Femur (tissue), 1 donor: ENCODE measurements at places on chromosomes 6 and 20.

DNA sequence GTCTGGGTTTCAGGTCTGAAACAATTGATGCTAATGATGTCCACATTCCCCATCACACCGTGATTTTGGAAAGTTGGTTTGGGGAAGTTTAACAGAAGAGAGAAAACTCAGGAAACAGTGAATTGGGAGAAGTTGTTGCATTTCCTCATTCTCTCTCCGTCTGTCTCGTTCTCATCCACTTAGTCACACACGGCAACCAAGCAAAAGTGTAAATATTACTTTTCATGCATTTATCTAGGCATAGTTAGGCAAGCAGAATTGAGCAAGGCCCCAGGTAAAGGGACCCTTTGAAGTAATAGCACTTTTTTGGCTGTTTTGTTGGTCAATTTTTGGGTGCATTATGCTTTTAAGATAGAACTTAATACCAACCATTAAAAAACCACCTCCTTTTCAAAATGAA is 137.0 kb upstream of the SULF2 start:
- DNase-seq, result no peak

GRCh38 chr6:141688916-141689315 is 443.8 kb upstream of the GJE1 start:
- DNase-seq, result no peak

GRCh38 chr20:44231713-44232468 is 15.2 kb upstream of the GDAP1L1 start:
- no peak for DNase-seq

DNA sequence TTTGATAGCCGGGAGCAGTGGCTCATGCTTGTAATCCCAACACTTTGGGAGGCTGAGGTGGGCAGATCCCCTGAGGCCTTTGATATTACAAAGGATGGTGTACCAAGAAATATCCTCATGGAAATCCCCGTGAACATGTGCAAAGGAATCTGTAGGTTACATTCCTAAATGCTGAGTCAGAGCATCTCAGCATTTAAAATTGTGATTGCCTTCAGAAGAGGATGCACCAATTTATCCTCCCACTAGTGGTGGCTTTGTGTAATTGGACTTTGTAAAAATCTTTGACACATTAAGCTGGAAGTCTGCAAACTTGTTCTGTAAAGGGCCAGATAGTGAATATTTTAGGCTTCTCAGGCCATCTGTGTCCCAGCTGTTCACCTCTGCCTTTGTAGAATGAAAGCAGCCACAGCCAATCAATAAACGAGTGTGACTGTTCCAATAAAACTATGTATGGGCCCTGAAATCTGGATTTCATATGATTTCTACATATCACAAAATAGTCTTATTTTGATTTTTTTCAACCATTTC is 11.8 kb downstream of the TMEM14B start:
- DNase-seq, result no peak

DNA sequence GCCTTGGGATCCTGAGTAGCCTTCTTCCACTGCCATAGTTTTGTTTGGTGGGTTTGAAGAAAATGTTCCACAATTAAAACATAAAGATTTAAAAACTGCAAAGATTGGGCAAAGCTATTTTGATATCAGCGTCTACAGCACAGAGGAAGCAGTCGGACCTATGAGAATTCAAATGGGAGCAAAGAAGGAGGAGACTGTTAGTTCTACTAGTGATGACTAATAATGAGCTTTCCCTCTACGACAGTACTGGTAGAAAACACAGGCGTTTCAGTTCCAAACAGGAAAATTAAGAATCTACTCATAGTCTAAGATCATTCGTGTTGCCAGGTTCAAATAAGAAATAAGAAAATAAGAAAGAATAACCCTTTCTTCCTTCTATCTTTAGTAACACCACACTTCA is 121.2 kb downstream of the INSM1 start:
- DNase-seq, result no peak

- no peak for DNase-seq
These were observed 73.5 kb upstream of the RNF217 start for GRCh38 chr6:124888581-124889371.
